ENCODE measurements at places on chromosomes 1 and 21. TPM values are rescaled to one million over a fixed set of nuclear protein-coding genes. Genes with fewer than 3 reads are reported as not detected.

- peaks cover 48% of the 10 kb centered on the region for H3K36me3 ChIP-seq
- peaks cover 2% of the 10 kb centered on the region for H3K4me1 ChIP-seq
- H3K27ac ChIP-seq, result no peak overlapping the region
- H3K27me3 ChIP-seq, result no peaks in the 10 kb centered on the region
Observed at GRCh38 chr21:33554982-33555344, 12.1 kb downstream of the SON start.

OR2T6 gene
- total RNA-seq, result not detected

DNA sequence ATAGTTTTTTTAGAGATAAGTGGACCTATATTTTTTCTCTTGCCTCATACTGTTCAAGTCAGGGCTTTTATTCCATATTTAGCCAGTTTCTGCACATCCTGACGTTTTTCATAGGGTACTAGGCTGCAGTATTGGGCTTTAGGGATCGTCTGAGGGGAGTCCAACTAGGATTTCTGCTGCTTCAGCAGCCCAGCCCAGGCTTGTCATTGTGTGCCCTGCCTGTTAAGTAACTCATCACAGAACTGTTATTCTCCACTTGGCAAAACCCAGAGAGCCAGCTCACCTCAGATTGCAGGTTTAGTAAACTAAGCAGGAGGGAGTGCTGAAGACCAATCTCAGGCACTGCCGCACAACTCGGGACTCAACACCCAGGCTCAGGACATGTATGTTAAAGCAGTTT lies 2.8 kb downstream of the GALNT2 start:
- H3K27ac ChIP-seq, result no peak overlapping the region
- H3K4me1 ChIP-seq, result peaks cover 22% of the 10 kb centered on the region
- H3K4me3 ChIP-seq, result peak overlapping the region; percentile 99
- H3K36me3 ChIP-seq, result no peaks in the 10 kb centered on the region
- DNase-seq, result peak; percentile 35
- peaks cover 17% of the 10 kb centered on the region for H3K27me3 ChIP-seq

C1QC gene
- not detected for total RNA-seq

ARMH1 gene
- 3.6 TPM for total RNA-seq

MMP23B gene
- total RNA-seq, result 4.2 TPM

GRCh38 chr1:42142894-42143675 lies 10.1 kb upstream of the GUCA2B start:
- H3K27me3 ChIP-seq, result no peaks in the 10 kb centered on the region
- H3K36me3 ChIP-seq, result no peaks in the 10 kb centered on the region
- H3K4me3 ChIP-seq, result no peak overlapping the region
- no peak overlapping the region for H3K27ac ChIP-seq
- no peak for DNase-seq
- peaks cover 2% of the 10 kb centered on the region for H3K4me1 ChIP-seq

GRCh38 chr21:34042735-34043134 lies 30.6 kb upstream of the MRPS6 start:
- no peak overlapping the region for H3K27ac ChIP-seq
- H3K4me3 ChIP-seq, result no peak overlapping the region
- no peak for DNase-seq
- H3K27me3 ChIP-seq, result no peaks in the 10 kb centered on the region
- peaks cover 4% of the 10 kb centered on the region for H3K4me1 ChIP-seq

GRCh38 chr1:205140113-205140512 lies 18.3 kb upstream of the RBBP5 start:
- H3K4me1 ChIP-seq, result no peaks in the 10 kb centered on the region
- no peak for DNase-seq
- H3K27me3 ChIP-seq, result no peaks in the 10 kb centered on the region
- no peak overlapping the region for H3K27ac ChIP-seq

GRCh38 chr1:44625348-44625747 lies 48.9 kb downstream of the TMEM53 start:
- no peaks in the 10 kb centered on the region for H3K36me3 ChIP-seq
- no peaks in the 10 kb centered on the region for H3K4me1 ChIP-seq
- H3K4me3 ChIP-seq, result no peak overlapping the region
- H3K27me3 ChIP-seq, result peaks cover 7% of the 10 kb centered on the region
- H3K27ac ChIP-seq, result no peak overlapping the region

FCGR3A gene
- total RNA-seq, result not detected

GRCh38 chr21:17726047-17726829 lies 92.9 kb downstream of the C21orf91 start:
- no peaks in the 10 kb centered on the region for H3K4me1 ChIP-seq
- H3K36me3 ChIP-seq, result no peaks in the 10 kb centered on the region
- peak; percentile 5 for DNase-seq

DNA sequence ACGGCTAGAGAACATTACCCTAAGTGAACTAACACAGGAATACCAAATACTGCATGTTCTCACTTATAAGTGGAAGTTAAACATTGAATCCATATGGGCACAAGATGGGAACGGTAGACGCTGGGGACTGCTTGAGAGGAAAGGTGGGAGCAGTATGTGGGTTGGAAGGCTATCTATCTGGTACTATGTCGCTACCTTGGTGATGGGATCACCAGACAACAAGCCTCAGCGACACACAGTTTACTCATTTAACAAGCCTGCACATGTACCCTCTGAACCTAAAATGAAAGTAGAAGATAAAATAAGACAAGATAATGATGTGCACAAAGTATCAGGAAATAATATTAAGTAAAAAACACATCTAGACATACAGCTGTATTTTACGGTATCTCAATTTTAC lies 819 bp downstream of the PYHIN1 start:
- no peak for DNase-seq
- no peaks in the 10 kb centered on the region for H3K27me3 ChIP-seq
- H3K4me3 ChIP-seq, result no peak overlapping the region
- no peaks in the 10 kb centered on the region for H3K4me1 ChIP-seq

DNA sequence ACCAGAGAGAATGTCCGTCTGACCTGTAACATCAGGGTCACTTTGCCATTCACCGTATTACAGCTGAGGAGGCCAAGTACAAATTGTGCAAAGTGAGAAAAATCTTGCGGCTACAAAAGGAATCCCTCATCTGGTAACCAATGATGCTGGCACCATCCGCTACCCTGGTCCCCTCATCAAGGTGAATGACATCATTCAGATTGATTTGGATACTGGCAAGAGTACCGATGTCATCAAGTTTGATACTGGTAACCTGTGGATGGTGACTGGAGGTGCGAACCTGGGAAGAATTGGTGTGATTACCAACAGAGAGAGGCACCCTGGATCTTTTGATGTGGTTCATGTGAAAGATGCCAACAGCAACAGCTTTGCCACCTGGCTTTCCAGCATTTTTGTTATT lies 18.3 kb upstream of the MUL1 start:
- no peak overlapping the region for H3K27ac ChIP-seq
- H3K4me3 ChIP-seq, result no peak overlapping the region
- no peak for DNase-seq
- H3K4me1 ChIP-seq, result no peaks in the 10 kb centered on the region

GRCh38 chr1:181936269-181936668 lies 125.2 kb downstream of the ZNF648 start:
- no peaks in the 10 kb centered on the region for H3K27me3 ChIP-seq
- H3K4me3 ChIP-seq, result no peak overlapping the region
- no peaks in the 10 kb centered on the region for H3K4me1 ChIP-seq
- no peaks in the 10 kb centered on the region for H3K36me3 ChIP-seq
- no peak for DNase-seq

PLEKHA6 gene
- 1.5 TPM for total RNA-seq

DNA sequence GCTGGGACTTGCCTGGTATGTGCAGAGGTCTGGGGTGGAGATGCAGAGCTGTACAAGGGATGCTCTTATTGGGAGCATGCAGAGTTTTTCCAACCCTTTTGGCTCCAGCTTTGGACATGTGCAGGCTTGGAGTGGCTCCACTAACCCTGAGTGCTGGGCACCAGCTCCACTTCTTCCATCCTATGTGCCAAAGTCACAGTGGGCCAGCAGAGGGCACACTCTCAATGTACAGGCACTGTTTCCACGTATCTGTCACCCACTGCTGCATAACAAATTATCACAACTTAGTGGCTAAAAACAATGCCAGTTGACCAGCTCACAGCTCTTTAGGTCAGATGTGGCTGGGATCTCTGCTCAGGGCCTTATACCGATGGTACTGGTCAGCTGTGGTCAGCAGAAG lies 631.8 kb downstream of the AJAP1 start:
- no peaks in the 10 kb centered on the region for H3K27me3 ChIP-seq
- H3K4me3 ChIP-seq, result no peak overlapping the region
- no peak overlapping the region for H3K27ac ChIP-seq
- DNase-seq, result no peak
- H3K36me3 ChIP-seq, result no peaks in the 10 kb centered on the region
- H3K4me1 ChIP-seq, result no peaks in the 10 kb centered on the region

DNA sequence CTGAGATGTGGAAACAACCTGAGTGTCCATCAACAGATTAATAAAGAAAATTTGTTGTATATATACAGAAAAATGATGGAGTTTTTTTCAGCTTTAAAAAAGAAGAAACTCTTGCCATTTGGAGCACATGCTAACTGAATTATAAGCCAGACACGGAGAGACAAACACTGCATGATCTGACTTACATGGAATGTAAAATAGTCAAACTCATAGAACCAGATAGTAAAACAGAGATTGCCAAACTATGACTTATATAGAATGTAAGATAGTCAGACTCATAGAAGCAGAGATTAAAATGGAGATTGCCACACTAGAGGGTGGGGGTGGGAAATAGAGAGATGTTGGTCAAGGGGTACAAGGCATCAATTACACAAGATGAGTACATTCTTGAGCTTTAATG lies 1786.6 kb downstream of the PLA2G4A start:
- H3K27me3 ChIP-seq, result no peaks in the 10 kb centered on the region
- no peak for DNase-seq
- no peaks in the 10 kb centered on the region for H3K36me3 ChIP-seq
- H3K4me3 ChIP-seq, result no peak overlapping the region
- H3K4me1 ChIP-seq, result no peaks in the 10 kb centered on the region

- no peak for DNase-seq
- H3K36me3 ChIP-seq, result no peaks in the 10 kb centered on the region
- no peaks in the 10 kb centered on the region for H3K27me3 ChIP-seq
- no peak overlapping the region for H3K27ac ChIP-seq
Observed at GRCh38 chr1:242187816-242188215, 188.9 kb upstream of the MAP1LC3C start.

DNA sequence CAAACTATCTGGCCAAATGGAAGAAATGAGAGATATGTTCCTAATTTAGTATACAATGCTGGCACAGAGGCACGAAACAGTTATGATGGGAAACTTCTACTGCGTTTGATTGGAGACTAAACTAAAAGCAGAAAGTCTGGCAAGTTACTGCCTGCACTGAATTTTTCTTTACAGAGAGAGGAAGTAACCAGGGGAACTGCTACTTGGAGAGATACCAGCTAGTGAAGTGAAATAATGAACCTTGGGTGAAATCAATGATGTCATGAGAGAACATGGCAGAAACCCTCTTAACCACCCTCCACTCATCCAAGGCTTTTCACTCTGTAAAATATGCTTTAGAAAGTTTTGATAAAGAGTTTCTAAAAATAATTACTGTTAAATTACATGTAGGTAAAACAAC lies 29.3 kb downstream of the NIBAN1 start:
- H3K27me3 ChIP-seq, result no peaks in the 10 kb centered on the region
- no peak overlapping the region for H3K27ac ChIP-seq
- no peak overlapping the region for H3K4me3 ChIP-seq
- DNase-seq, result no peak
- no peaks in the 10 kb centered on the region for H3K36me3 ChIP-seq

GRCh38 chr1:56175211-56175610 lies 404.2 kb downstream of the PLPP3 start:
- no peaks in the 10 kb centered on the region for H3K36me3 ChIP-seq
- H3K4me1 ChIP-seq, result peaks cover 17% of the 10 kb centered on the region
- H3K27ac ChIP-seq, result no peak overlapping the region

DNA sequence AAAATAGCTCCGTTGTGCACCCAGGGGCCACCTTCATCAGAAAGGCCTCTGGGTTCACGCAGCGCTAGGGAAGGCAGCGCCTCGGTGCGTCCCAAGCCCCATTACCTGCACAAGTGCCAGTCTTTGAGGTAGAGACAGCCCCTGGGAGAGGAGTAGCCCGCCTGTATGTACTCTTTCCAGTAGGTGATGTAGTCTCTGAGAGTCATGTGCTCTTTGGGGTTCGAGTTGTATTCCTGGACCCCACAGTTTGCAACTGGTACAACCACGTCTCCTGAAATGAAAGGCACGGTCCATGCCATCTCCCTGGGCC lies 601 bp downstream of the JMJD4 start:
- DNase-seq, result peak; percentile 22
- peak overlapping the region; percentile 98 for H3K4me3 ChIP-seq
- H3K4me1 ChIP-seq, result peaks cover 7% of the 10 kb centered on the region
- no peaks in the 10 kb centered on the region for H3K27me3 ChIP-seq

DNA sequence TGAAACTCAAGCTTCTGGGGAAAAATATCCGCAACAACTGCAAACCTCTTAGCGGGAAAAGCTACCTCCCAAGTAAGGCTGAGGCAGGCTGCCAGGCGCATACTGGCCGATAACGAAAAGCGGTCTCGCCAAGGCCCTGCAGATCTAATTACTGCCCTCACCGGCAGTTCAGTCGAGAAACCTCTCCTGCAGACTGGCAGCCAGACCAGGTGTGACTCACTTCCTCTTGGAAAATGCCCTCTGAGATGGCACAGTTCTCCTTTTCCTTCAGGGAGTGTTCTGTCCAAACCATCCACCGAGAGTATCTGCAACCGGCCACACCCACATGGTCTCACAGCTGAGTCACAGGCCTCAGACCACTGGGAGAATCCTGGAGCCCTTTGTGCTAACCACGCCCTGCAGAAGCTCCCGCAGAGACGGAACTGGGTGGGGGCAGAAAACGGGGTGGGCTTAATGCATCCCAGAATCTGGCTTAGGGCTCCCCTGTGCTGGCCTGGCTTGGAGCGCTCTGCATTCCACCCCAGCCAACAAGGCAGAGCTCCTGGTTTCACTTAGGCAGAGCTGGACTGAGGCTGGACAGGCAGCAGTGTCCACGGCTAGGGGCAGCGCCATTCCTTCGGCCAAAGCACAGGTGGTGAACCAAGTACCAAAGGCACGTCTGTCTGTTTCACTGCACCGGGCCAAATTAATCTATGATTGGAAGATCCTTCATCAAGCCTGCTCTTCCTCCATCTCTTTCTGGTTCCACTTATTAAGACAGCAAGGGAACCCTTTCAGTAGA lies 1.2 kb downstream of the S100A10 start:
- H3K36me3 ChIP-seq, result no peaks in the 10 kb centered on the region
- DNase-seq, result peak; percentile 56
- H3K4me3 ChIP-seq, result peak overlapping the region; percentile 59
- peaks cover 12% of the 10 kb centered on the region for H3K4me1 ChIP-seq
- no peak overlapping the region for H3K27ac ChIP-seq

DNA sequence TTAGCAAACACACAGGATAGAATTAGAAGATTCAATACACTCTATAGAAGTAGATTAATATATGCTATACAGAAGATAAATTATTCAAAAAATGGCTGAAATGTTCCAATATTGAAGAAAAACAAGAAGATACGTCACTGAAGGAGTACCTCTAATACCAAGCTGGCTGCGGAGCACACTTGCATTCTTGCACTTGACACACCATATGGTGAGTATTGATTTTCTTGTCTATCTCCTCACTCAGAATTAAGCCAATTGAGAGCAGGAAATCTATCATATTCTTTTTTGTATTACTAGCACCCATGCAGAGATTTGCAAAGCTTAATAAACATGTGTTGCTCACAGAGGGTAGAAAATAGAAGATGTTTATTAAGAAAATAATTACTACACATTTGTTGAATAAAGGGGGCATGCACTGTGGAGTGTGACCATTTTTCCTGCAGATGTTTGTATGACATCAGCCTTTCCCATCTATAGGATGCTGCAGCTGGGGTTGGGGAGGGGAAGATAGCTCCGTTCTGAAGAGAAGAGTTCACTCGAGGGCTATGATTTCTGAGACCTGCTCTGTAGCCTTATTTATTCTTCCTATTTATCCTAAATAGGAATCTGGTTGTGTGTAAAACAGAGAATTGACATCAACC lies 318.1 kb downstream of the HHIPL2 start:
- H3K36me3 ChIP-seq, result no peaks in the 10 kb centered on the region
- no peak overlapping the region for H3K4me3 ChIP-seq
- no peak overlapping the region for H3K27ac ChIP-seq
- no peak for DNase-seq
- no peaks in the 10 kb centered on the region for H3K27me3 ChIP-seq

CEP85 gene
- total RNA-seq, result 41.4 TPM
